T-helper 22 cell (primary cell): ENCODE measurements at places on chromosomes 4 and X.

GRCh38 chr4:80133240-80133783 is 60.3 kb upstream of the ANTXR2 start:
- DNase-seq, result no peak

DNA sequence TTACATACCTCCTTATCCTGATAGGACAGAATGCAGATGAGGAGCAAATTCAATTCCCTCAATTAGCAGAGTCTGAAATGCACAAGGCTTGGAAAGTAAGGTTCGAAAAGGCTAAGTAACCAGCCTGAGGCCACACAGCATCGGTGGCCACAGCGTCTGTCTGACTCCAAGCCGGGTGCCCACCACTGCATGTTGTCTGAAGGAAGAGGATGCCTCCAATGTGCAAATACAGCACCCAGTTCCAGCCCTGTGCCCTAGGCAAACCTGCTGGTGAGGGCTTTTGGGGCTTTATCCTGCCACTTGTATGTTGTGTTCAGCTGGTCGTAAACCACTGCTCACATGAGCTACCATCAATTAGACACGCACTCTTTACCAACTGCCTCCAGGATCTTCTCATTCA is 48.6 kb upstream of the PPP2R2C start:
- DNase-seq, result no peak

DNA sequence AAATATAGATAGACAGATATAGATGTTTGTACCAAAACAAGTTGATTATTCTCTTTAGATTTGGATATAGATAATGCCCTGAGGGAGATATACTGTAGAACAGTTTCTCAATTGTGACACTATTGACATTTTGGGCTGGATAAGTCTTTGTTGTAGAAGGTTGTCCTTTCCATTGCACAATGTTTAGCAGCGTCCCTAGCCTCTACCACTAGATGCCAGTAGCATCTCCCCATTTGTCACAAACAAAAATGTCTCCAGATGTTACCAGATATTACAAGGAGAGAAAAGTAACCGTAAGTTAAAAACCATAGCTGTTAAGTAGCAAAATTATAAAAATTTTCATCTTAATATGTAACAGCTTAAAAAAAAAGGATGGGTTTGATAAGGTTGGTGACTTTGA is 2595.3 kb downstream of the ARAP2 start:
- no peak for DNase-seq

- DNase-seq, result no peak
These were observed 1.2 kb upstream of the NEUROG2 start for GRCh38 chr4:112517067-112517634.

- no peak for DNase-seq
These were observed 16.4 kb downstream of the DSPP start for GRCh38 chr4:87624698-87625097.

DNA sequence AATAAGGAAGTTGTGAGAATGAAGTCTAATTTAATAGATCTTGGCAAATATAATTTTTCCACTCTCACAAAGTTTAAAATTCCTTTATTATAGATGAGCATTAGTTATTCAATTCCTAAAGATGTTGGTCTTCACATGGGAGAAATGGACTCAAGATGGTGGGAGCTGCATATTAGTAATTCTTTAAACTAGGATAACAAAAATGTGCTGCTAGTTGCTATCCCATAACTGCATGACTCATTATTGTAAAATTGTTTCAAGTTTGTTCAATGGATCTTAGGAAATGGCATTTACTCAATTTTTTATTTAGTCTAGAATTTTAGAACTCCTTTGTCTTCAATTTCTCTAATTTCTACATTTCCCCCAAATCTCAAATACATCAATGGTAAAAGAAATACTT is 155.8 kb downstream of the ATP10D start:
- DNase-seq, result no peak

GRCh38 chrX:30253257-30253656 is 6.3 kb downstream of the MAGEB1 start:
- DNase-seq, result no peak

GRCh38 chr4:39255266-39255665 is 72.9 kb downstream of the WDR19 start:
- no peak for DNase-seq

DNA sequence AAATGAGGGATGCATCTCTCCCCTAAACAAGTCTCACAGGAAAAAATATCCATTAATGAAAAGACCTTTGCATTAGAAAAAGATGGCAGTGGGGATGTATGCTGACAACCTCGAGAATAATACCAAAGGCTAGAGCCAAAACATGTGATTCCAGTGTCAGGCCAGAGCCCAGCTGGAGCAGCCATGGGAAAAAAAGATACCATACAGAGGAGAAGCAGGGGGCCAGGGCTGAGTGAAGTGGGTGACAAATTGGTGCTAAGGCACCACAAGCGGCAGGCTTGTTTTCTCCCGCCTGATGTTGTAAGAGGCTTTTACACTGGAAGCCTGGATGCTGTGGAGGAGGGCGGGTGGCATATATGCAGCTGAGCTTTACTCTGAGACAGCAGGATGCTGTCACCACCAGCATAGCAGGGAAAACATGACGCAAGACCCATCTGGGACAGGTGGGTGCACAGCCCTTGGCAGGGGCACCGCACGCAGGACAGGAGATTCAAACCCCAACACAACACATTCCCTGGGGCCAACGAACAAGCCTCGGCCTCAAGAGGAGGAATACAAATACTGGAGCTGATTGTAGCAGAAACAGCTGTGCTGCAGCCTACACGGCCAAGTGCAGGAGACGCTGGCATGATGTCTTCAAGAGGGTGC is 91.9 kb downstream of the TSPAN5 start:
- no peak for DNase-seq

DNA sequence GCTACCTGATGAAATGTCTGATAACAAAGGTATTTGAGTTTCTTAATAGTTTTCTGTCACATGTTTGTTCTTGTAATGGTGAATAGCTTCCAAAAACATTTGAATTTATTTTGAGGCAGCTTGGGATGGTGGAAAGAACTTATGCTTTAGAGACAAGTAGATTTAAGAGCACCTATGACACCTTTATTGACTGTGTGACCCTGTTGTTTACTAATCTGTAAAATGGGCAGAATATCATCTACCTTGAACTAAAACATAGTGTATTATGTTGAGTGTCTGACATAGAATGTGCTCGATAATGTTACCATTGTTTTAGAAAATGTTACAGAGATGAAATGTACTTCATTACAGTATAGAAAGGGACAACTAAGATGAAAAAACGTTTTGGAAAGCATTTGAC is 24.9 kb downstream of the STAG2 start:
- DNase-seq, result no peak

GRCh38 chr4:155906554-155907247 is 3.2 kb downstream of the TDO2 start:
- DNase-seq, result no peak

- no peak for DNase-seq
These were observed 80.5 kb downstream of the HNRNPD start for GRCh38 chr4:82293304-82293703.

DNA sequence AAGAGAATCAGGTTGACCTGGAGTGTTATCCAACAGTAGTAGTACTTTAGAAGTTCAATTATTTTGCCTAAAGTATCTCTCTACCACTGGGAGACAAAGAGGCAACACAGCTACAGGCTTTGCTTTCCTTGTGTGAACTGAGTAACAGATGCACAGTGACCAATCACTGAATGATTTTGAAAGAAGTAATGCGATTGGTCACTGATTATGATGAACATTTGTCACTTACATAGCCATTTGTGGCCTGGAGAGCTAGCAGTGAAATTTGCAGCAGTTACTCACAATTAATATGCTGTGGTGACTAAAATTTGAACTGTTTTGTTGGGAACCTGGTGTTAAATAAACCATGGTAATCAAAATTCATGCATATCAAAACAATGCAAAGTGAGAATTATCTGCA is 508.7 kb upstream of the DIPK2B start:
- no peak for DNase-seq

DNA sequence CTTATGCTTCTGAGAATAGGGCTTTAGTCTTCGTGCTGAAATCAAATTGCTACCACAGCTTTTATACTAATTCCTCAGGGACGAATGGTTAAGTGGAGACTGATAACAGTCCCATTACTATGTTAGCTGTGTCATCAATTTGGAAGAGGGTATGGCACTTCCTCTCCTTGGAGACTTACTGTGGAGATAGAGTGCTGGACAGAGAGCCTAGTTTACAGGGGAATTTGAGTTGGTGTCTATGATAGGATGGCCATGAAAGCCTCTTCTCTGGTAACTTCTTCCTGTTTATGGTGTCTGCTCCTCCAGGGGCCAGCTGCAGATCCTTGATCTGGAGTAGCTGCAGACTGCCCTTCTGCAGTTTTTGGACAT is 167.7 kb downstream of the ZNF518B start:
- DNase-seq, result no peak

DNA sequence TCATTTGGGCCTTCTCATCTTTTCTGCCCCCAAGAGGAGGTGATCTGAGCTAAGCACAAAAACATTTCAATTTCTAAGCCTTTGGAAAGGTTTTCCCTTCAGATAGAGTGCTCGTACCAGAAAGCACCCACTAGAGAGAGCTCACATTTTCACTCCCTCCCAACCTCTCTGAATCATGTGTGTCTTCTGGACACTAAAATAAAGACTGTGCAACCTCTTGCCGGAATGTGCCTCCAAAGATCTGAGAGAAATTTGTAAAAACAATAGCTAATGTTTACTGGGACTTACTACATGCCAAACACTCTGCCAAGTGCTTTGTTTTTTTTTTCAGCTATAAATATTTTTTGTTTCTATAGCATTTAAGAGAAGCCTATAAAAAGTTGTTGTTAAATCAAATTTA is 120.6 kb upstream of the LNX1 start:
- DNase-seq, result no peak

- DNase-seq, result no peak
These were observed 71.6 kb downstream of the FAM114A1 start for GRCh38 chr4:38939165-38939564.
